ENCODE measurements at places on chromosomes 5 and 9.

- no peak for DNase-seq
Observed at GRCh38 chr5:133235696-133236426, 184.0 kb downstream of the HSPA4 start.

- DNase-seq, result no peak
Observed at GRCh38 chr9:88724331-88724730, 189.4 kb downstream of the NXNL2 start.

- no peak for DNase-seq
Observed at GRCh38 chr5:149271716-149272563, at the start of gene AFAP1L1. Gene AFAP1L1, plus strand, starts transcription at chr5:149271859. Its CDS starts 110 bp downstream, at chr5:149271969.

DNA sequence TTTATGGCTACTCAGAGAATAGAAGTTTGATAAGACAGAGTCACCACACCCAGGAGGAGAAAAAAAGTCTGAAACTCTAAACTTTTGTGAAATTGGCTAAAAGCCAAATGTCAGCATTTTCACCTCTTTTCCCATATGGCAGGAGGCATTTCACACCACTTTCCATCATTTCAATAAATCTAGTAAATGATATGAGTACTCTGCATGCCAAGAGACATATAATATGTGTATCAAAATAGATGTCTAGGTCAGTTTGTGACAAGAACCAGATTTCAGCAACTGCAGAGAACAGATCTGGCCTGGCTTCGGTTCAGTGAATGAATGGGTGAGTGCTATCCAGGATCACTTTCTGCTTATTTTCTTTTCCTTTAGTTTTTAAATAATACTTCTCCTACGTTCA lies 470.8 kb downstream of the ENC1 start:
- no peak for DNase-seq

DNA sequence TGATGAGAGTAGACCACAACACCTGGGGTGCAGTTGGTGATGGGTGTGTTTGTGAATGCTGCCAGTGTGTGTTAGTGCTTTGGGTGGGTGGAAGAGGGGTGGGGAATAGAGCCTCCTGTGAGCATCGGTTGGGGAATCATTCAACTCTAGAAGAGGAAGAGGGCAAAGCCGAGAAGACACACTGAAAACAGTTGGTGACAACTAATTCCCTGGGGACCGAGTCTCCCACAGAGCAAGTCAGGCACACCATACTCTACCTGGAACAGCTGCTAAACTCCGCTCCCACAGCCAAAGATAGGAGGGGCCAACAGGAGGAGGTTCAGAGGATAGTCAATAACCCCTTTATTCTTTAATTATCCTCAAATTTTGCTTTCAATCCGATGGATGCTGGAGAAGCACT lies 1.6 kb upstream of the ARHGEF39 start:
- no peak for DNase-seq

DNA sequence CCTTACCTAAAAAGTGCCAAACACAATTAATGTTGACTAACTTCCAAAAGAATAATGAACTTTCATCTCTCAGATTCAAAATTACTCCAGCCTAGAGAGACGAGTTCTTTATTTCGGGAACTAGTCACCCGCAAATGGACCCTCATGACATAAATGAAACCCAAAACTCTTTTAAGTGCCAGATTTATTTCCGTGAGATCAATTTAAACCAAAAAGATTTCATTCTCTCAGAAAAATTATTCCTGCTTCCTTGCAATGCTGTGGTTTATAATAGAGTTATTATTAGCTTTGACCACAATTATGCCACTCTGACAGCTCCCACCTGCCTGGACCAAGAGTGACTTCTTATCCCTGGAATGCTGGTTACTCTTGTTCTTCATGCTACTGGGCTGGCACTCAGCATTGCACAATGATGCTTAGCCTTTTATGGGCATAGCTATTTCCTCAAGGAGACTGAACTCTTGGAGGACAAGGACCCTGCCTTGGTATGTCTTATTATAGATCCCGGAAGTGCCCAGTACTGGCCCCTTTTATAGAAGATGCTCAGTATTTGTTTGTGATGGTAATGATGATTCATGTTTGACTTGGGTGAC lies 183.5 kb downstream of the SNX18 start:
- DNase-seq, result peak; percentile 1

DNA sequence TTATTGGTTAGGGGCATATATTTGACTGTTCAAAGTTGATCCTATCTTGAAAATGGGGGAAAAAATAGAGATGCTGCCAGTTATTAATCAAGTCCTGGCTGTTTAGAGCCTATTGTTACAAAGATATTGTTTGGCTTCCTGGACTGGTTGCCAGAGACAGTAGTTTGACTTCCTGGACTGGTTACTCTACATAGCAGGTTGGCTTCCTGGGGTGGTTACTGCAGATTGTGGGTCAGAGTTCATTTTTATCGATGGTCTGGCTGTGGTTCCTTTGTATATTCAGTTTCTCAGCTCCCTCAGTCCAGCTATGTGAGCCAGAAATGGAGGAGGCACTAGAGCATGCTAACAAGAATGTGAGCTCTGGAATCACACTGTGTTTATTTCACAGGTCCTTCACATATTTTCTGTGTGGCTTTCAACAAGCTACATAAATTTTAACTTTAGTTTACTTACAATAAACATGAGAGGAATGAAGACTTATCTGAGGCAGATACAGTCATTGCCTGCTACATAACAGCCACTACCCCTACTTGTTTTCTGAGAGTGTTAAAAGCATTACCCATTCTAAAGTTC lies 137.6 kb downstream of the TRPM3 start:
- no peak for DNase-seq

- no peak for DNase-seq
Observed at GRCh38 chr5:112228667-112229066, 190.4 kb downstream of the EPB41L4A start.

- no peak for DNase-seq
Observed at GRCh38 chr5:173572431-173573125, 43.9 kb downstream of the BOD1 start.

DNA sequence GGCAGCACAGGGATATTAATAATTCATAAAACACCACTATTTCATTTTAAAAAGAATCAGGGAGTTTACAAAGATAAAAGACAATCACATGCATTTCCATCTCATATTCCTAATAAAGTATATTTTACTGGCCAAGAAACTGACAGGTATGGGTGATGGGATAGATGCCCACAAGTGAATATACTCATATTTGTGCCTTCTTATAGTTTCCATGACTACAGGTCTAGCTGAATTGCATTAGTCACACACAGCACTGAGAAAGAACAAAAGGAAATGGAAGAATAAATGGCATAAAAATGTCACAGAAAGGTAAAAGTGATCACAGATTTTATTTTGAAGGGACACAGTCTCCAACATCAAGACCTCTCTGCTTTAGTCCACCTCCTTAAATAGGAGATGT lies 193.5 kb downstream of the PLK2 start:
- DNase-seq, result no peak

GRCh38 chr9:11194246-11194645 lies 581.4 kb upstream of the PTPRD start:
- DNase-seq, result no peak

GRCh38 chr9:105842023-105842644 lies 147.8 kb downstream of the TMEM38B start:
- DNase-seq, result no peak

- no peak for DNase-seq
Observed at GRCh38 chr9:91785447-91785842, 164.6 kb downstream of the ROR2 start.

DNA sequence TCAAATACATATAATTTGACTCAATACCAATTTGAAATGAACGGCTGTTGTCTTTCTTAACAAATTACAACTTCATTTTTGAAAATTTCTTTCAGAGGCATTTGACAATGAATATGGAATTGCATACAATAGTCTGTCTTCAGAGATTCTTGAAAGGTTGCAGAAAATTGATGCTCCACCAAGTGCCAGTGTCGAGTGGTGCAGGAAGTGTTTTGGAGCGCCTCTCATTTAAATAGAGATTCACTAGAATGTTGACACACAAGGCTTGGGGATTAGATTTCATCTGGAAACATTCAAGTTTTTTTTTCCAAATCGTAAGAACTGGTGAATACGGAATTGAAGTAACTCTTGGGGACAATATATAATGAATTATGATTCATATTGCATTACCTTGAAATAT lies 8.1 kb downstream of the RPS6 start:
- no peak for DNase-seq

- no peak for DNase-seq
Observed at GRCh38 chr9:69458176-69458575, 133.2 kb downstream of the ENTREP1 start.

GRCh38 chr5:32523625-32524024 lies 61.7 kb upstream of the SUB1 start:
- no peak for DNase-seq

DNA sequence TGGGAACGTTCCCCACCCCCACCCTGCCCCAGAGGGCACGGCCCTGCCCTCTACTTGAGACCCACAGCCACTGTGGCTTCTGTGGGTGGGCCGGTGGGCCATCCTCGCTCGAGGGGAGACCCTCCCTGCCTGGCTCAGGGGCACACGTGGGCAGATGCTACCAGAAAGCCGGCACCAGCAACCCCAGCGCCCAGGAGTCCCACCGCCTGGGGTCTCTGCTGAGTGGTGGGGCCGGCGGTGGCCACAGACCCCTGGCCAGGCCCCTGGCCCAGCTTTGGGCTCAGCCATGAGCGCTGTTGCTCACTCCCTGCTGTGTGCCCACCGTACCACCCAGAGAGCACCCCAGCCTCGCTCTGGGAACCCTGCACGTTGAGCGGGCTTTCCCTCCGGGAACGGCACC lies 16.5 kb upstream of the NRARP start:
- no peak for DNase-seq

DNA sequence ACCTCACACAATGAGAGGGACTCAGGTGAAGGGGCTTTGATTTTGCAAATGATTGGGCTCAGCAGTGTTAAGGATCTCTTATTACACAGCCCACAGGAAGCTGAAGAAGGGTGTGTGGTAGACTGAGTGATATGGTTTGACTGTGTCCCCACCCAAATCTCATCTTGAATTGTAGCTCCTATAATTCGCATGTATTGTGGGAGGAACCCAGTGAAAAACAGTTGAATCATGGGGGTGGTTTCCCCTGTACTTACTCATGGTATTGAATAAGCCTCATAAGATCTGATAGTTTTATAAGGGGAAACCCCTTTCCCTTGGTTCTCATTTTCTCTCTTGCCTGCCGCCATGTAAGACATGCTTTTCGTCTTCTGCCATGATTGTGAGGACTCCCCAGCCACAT lies 132.5 kb upstream of the FBXL7 start:
- DNase-seq, result no peak

- no peak for DNase-seq
Observed at GRCh38 chr5:141839015-141839513, 39.1 kb downstream of the PCDH1 start.

GRCh38 chr9:120876842-120877240 lies at the start of gene PHF19:
Gene PHF19, minus strand, starts transcription at chr9:120877188. Its CDS starts 2,447 bp downstream, at chr9:120874741.
- no peak for DNase-seq

DNA sequence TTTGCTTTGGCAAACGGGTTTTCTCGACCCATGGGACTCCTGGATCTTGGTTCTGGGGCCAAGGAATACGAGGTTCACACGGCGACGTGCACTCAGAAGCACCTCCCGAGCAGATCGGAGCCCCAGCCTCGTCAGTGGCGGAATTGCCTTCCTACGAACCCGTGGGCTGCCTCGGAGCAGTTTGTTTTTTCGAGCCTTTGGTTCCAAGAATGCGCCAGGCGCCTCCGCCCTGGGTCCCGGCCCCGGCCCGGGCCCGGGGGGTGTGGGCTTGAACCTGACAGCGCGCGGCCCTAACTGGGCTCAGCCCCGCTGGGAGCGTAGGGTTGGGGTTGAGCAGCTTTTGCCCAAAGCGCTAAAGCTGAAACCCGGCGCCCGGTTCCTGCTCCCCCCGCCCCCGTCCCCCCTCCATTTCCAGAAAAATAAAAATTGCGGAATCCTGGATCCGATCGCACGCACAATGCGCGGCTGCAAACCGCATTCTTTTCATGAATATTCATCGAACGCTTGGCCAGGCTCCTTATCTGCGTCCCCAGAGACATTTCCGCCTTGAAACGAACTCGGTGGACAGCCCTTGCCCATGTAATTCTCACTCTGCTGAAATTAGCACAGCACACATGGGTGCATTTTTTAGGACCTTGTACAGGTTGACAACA lies 1.0 kb downstream of the BASP1 start:
- DNase-seq, result peak; percentile 63

GRCh38 chr9:134547161-134548100 lies 94.2 kb upstream of the COL5A1 start:
- no peak for DNase-seq

DNA sequence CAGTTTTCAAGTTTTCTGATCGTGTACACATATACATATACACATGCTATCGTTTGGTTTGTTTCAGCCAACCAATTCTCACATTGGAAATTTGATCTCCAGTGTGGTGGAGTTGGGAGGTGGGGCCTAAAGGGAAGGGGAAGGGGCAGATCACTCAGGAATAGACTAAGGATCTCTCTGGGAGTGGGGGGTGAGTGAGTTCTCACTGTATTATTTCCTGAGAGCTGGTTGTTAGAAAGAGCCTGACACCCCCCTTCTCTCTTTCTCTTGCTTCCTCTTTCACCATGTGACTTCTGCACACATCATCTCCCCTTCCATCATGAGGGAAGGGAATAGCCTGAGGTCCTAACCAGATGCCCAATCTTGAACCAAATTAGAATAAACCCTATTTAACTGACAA lies 551.7 kb downstream of the MAT2B start:
- DNase-seq, result no peak

DNA sequence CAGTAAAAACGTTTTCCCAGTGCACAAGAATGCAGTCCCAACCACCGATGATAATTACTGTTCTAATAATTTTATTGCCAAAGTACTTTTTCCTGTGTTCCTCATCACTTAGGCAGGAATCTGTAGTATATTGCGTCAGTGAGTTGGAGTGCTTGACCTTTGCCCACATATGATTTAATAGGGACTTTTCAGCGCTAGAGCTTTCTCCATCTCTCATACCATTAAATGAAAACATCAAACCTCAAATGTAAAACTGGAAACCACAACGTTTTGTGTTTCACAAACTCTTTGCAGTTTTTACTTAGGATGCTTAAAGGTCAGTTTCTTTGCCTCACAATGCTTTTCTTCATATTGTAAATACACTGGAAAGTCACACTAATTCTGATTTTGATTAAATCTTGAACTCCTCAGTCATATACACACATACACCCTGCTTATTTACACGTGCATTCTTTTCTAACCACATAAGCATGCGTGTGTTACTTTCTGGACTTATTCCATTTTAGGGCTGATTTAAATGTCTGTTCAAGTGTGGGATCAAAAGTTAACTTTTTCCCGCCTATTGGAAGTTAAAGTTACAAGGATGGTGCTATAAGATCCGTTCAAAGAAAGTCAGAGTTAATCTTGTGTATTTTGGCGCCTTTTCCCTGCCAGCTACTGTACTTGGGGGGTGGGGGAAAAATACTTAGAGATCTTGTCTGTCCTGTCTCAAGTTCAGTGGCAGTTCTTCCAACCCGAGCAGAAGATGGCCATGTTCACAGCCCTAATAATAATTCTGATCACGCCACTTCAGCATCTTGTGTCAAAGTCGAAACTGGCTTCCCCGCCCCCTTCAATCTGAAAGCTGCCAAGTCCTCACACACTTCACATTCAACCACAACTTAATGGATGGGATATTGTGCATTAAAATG lies 6.6 kb upstream of the NFIB start:
- no peak for DNase-seq
